T47D (cell line): ENCODE measurements at places on chromosomes 6 and 20.

DNA sequence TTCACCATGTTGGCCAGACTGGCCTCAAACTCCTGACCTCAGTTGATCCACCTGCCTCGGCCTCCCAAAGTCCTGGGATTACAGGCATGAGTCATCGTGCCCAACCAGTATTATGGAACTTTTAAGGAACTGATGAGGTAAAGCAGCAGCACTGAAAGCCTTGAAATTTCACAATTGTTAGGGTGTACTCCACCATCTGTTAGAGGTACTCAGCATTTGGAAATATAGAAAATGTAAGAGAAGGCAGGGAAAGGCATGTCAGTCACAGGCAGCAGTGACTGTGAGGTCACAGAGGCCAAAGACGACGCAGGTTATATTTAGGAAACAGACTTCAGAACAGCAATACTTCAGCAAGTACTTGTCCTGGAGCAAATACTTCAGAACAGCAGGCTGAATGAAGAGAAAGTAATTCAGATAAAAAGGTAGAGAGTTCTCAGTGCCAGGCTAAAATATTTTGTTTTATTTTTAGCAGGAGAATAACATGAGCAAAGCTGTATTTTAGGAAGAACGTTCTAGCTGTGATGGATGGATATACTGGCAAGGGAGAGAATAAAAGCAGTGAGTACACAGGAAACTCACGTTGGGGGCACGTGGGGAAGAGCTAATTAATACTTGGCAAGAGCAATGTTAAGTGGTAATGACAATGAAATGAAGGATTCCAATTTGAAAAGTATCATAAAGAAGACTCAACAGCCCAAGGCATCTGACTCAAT is 67.2 kb downstream of the DTNBP1 start:
- no peak for DNase-seq

DNA sequence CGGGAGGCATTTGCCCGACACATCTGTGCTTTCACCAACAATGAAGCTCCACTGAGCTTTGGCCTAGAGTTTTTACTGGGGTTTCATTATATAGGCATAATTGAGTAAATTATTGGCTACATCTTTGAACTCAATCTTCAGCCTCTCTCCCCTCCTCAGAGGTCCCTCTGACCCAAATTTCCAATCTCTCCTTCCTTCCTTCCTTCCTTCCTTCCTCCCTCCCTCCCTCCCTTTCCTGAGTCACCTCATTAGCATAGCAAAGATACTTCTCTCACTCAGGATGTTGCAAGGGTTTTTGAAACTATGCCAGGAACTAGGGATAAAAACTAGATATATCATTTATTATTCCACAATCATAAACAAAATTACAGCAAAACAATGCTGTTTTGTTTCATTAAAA is 238.2 kb upstream of the PRND start:
- no peak for DNase-seq

GRCh38 chr6:94953867-94954631 is 623.3 kb upstream of the MANEA start:
- no peak for DNase-seq

- no peak for DNase-seq
These were observed 9.1 kb upstream of the ZNFX1 start for GRCh38 chr20:49286689-49287551.

DNA sequence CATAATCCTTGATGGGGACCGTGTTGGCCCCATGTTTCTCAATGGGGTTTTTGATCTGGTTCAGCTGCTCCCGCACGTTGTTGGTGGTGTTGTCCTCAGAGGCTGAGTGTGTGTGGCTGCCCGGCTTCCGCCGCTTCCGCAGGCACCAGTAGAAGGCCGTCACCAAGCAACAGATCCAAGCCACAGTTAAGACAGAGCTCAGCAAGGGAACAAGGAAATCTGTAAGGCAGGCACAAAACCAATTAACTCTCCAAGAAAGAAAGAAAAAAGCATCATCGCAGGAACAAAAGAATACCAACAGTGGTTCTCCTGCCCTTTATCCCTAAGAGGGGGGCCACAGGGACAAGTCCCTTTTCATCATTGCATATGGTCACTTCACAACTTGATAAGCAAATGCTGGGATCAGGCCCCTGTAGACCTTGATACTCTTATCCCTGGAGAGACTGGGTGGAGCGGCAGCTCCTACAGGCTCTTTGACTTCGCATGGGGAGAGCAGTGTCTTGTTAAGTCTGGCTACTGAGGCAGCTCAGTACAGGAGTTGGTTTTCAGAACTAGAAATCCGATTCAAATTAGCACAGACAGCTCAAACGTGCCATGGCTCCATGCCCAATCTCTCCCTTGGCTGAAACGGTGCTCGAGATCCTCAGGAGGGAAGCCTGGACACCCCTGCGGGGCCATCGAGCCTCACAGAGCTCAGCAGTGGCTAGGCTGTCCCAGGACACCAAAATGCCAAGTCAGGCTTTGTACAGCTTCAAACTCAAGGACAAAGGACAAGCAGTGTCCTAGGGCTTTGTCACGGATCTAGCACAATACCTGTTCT is 33.9 kb downstream of the JAG1 start:
- no peak for DNase-seq

DNA sequence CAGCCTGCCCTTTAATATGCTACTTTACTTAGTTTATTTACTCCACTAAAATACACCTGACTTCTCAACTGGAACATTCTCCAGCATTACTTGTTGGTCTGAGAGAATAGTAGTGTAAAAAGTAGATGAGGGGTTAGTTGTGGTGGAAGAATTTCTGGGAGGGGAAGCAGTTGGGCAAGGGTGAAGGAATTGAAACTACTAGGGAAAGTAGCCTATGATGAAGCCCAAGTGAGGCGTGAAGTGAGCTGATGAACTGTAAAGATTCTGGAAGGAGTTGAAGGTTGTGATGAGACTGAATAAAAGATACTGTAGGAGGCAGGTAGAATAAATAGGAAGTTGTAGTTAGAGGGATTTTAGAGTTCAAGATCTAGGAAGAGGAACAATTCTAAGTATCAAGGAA is 72.5 kb downstream of the ITCH start:
- DNase-seq: no peak

DNA sequence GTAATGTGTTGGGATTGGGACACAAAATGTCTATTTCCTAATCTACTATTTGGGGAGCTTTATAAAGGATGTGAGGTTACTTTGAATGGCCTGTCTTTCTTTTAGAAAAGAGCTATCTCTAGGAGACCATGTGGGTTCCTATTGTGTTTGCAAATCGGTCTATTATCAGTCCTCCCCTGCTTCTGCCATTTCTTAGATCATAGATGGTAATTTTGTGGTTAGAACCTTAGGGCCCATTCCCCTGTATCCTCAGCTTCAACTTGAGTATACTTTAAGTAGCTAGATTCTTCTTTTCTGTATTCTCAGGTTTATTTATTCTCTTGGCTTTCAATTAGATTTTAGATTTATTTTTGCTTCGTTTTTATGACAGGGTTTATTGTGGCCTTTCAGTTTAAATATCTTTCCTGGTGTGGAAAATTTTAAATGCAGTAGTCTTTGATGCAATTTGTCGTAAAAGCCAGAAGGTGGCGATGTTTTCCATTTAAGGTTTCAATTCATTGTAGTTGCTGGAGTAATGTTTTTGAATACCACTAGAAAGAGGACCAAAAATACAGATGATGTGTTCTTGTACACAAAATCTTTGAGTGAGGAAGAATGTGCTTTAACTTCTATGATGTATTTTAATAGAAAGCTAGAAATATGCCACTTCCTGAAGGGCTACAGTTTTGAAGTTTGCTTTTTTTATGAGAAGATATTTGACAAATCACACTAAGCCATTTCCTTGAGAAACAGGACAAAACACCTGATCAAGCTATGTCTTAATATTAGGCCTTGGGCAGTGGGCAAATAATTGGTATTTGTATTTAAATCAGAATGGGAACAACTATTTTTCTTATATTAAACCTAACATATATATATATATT is 20.3 kb downstream of the TBPL1 start:
- peak; percentile 16 for DNase-seq

GRCh38 chr6:43469947-43470346 is 7.4 kb upstream of the TJAP1 start:
- no peak for DNase-seq

- no peak for DNase-seq
These were observed 2.9 kb upstream of the FNDC11 start for GRCh38 chr20:63551068-63551467.

DNA sequence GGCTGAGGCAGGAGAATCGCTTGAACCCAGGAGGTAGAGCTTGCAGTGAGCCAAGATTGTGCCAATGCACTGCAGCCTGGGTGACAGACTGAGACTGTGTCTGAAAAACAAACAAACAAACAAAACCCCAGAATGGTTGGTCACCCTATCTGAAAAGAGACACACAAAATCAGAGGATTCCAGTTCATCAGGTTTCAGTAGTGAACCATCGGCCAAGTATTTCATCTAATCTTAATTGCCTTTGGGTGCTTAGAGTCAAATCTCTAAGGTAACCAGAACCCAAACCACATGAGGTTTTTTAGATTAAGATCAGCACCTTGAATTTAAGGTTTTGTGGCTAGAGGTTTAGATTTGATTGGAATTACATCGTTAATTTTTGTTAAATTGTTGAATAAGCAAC is 8.3 kb upstream of the ZBTB2 start:
- no peak for DNase-seq

DNA sequence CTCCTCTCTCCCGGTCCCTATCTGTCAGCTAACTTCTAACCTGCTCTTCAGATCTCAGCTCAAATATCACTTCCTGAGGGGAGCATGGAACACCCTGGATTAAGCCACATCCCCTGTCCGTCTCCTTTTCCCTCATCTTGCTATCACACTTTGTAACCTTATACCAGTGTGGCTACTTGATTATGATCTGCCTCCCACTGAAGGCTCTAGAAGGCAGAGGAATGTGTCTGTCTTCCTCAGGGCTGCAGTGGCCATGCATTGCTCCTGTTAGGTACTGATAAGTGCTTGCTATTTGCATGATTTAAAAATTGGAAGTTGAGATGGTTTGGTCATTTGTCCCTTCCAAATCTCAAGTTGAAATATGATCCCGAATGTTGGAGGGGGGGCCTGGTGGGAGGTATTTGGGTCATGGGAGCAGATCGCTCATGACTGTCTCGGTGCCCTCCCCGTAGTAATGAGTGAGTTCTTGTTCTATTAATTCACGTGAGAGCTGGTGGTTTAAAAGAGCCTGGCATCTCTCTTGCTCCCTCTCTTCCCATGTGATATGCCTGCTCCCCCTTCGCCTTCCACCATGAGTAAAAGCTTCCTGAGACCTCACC is 71.4 kb downstream of the PLCB4 start:
- no peak for DNase-seq

GRCh38 chr20:19330731-19331130 is 118.3 kb downstream of the SLC24A3 start:
- DNase-seq: no peak

- DNase-seq: no peak
These were observed 502.9 kb downstream of the HAO1 start for GRCh38 chr20:7437311-7437710.

DNA sequence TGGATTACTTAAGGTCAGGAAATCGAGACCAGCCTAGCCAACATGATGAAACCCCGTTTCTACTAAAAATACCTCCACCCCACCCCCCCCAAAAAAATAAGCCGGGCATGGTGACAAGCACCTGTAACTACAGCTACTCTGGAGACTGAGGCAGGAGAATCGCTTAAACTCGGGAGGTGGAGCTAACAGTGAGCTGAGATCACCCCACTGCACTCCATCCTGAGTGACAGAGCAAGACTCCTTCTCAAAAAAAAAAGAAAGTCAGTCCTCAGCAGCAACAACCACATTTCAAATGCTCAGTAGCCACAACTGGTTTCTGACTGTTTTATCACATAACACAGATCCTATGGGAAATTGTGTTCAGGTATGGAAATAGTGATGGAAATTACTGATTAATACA is 135.3 kb downstream of the HFE start:
- DNase-seq: no peak

DNA sequence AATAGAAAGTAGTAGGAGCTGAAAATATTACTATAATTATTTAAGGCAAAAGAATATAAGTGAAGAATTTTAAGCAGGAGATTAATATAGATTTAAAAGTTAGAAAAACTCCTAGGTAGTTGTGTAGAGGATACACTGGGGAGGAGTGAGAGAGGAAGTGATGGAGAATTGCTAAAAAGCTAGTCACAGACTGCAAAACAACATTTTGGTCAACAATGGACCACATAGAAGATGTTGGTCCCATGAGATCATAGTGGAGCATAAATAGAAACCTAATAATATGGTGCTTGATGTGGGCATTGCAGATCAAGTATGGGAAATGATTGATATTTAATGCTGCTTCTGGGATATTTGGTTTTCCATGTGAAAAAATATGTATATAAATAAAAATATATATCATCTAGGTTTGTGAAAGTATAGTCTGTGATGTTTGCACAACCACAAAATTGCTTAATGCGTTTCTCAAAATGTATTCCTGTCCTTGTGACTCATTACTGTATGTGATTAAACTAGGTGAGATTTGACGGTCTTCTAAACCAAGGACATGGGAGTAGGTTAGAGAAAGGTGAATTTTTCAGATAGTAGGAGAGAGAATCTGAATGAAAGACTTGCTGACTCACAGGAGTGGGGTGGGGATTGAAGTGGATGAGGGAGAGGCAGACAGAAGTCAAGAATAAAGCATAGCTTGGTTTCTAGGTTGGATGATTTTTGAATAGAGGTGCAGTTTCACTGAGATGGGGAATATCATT is 174.0 kb downstream of the BCKDHB start:
- no peak for DNase-seq

GRCh38 chr6:35016502-35017321 is 124.4 kb downstream of the TCP11 start:
- no peak for DNase-seq

- peak; percentile 5 for DNase-seq
These were observed 27.6 kb downstream of the TINAG start for GRCh38 chr6:54335871-54336270.

- no peak for DNase-seq
These were observed 25.4 kb upstream of the HLA-E start for GRCh38 chr6:30463651-30464618.

GRCh38 chr20:24309596-24309995 is 159.8 kb upstream of the SYNDIG1 start:
- peak; percentile 18 for DNase-seq

- peak; percentile 93 for DNase-seq
These were observed 556 bp downstream of the BEND6 start for GRCh38 chr6:56955171-56956155.

DNA sequence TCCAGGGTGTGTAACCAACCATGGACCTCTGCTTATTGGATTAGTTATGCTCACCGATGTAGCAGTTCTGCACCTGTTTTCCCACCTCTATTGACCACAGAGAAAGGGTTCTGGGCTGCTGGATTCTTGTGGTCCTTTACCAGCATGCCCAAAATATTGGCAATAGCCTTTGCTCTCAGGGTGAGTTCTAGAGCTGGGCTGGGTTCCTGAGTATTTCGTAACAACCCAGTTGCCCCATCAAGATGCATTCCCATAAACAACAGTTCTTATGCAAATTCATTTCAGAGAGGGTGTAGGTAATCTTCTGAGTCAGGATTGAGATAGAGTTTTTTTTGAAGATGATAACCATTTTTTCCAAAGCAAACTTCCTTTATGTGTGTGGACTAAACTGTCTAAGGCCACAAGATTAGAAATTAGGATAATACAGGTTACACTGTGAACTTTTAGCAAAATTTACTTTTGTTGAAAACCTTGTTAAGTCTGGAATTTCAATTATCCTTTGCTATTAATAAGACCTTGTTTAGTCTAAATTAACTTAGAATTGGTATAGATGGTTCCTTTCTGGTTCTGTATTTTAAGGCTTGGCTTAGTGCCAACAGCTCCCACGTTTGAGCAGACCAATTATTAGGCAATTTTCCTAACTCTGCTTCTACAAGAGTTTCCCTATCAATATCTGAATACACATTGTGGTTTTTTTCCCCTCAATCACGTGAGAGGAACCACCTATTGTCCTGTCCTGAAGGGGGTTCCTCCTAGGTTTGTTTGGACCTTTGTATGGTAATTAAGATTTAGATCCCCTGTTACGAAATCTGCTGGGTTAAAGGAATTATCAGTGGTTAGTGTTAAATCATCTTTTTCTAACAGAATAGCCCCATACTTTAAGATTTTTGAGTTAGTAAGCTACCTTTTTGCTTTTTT is 46.1 kb downstream of the TBX18 start:
- no peak for DNase-seq
